Stimulated activated CD8-positive, alpha-beta memory T cell treated with anti-CD3 and anti-CD28 coated beads, Interleukin-12 subunit alpha, Interleukin-12 subunit beta, amount 100 ng/mL, for 4 hours (primary cell): ENCODE measurements at places on chromosomes 1 and 21.

GRCh38 chr1:53689736-53690326 lies 49.1 kb downstream of the GLIS1 start:
- DNase-seq, result no peak

- no peak for DNase-seq
These were observed 17.8 kb upstream of the CNR2 start for GRCh38 chr1:23930861-23931490.

DNA sequence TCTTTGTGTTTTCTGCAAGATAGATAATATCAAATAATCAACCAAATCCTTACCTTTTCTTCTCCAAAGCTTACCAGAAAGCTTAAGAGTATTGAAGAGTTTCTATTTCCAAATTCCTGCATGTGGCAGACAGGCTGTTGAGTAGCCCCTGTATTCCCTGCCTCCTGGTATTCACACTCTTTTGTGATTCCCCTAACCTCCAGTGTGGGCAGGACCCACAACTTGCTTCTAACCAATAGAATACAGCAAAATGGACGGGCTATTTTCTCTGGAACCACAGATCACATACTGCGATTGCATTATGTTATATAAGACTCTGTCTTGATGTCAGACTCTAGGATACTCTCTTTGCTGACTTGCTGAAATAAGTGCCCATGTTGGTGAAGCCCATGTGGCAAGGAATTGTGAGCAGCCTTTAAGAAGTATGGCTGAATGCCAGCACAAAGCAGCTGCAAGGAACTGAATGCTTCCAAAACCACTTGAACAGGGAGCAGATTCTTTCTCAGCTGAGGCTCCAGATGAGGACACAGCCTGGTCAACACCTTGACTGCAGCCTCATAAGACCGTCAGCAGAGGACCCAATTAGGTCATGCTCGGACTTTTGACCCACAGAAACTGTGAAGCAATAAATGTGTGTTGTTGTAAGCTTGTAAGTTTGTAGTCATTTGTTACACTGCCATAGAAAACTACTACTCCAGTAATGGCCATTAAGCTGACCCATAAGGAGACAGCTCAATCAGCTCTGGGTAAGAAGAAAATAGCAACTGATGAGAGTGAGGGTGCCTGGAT lies 47.9 kb upstream of the PLXNA2 start:
- no peak for DNase-seq

- no peak for DNase-seq
These were observed 2.2 kb downstream of the CREG1 start for GRCh38 chr1:167551362-167551761.

- DNase-seq, result no peak
These were observed 362.9 kb upstream of the VAMP3 start for GRCh38 chr1:7407980-7408770.
